Activated CD8-positive, alpha-beta T cell treated with anti-CD3 and anti-CD28 coated beads, Interleukin-2, amount 10 ng/mL, durations not matched to agents 7 days and 5 days (primary cell): ENCODE measurements at places on chromosomes 16 and 17. TPM values are rescaled to one million over a fixed set of nuclear protein-coding genes. Genes with fewer than 3 reads are reported as not detected.

KANSL1 gene
- 82.8 TPM for total RNA-seq

ZG16B gene
- total RNA-seq: 2.9 TPM

DNA sequence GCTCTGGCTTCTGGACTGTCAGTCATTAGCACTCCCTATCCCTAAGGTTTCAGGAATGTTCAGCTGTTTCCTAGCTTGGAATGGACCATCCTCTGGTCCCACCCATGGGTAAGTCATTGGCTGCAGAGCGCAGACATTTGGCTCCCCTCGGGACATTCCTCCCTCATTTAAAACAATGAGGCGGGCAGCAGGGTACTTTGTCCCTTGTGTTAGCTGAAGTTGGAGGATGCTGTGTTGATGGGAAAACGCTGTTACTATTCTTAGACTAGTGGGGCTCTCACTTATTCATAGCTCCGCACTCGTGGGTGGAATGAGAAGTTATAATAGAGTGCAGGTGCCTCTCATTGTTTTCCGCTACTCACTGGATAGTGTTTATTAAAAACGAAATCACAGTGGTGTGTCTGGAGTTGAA is 673.8 kb downstream of the WWOX start:
- no peak for DNase-seq

DNA sequence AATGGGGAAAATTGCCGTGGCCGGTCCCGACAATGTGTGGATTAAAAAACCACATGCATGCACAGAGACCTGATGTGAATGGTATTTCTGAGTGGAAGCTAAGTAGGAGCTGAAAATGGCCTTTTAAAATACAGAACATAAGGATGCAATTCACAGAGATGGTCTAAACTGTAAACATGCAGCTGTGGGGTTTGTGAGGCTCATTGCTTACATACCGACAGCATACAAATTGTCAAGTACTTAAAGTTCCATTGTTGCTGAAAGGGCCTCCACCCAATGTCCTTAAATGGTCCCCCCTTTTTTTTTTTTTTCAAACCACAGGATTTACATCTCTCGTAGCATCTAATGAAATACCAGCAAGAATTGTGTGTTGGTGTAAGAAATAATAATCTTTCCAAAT is 523.2 kb downstream of the MAF start:
- no peak for DNase-seq

CA4 gene
- total RNA-seq: not detected
